ENCODE measurements at places on chromosomes 4 and X.

DNA sequence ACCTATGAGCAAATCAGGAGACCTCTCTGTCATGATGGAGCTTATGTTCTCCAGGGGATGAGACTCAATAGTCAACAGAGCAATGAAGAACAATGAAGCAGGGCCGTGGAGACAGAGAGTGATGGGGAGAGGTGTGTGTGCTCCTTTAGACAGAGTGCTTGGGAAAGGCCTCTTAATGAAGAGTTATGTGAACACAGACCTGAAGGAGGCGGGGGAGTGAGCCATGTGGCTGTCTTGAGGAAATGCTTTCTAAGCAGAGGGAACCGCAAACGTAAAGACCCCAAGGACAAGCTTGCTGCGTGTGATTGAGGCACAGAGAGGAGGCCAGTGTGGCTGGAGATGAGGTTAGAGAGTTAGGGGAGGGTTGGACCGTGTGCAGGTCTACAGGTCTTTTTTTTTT, 53.1 kb downstream of the CHRNA9 start:
- no peak for DNase-seq

DNA sequence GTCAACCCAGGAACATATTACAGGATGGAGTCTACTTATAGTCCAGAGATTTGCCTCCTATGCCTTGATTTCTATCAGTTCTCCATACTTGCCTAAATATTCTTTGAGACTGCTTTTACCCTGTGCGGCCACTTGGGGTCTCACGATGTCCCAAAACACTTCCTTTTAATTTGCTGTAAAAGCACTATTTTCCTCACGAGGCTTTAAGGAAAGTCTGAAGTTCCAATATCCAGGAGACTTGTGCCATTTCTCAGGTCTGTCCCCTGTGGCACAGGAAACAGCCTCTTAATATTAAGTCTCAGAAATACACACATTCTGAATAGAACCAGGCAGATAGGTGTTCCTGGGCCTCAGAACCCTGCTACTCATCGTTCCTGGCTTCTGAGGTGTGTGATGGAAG, 142.9 kb downstream of the TMEM164 start:
- no peak for DNase-seq

GRCh38 chr4:7752649-7753048, 187.0 kb downstream of the AFAP1 start:
- DNase-seq, result no peak

DNA sequence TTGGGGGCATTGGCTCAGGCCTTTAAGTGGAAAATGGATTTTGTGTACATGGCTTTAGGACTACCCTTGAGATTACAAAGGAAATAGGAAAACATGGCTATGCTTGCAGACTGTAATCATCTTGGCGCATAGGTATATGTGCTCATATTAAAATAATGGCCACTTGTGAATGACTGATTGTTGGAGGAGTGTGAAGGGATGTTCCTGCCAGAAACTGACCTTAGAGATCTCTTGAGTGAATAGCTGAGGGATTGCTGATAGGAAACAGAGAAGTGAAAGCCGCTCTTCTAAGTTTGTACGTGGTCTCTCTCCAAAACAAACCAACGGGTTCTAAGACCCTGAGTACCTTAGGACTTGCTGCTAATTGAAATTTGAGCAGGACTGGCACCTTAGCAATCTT, 186.0 kb downstream of the MGST2 start:
- DNase-seq, result no peak

DNA sequence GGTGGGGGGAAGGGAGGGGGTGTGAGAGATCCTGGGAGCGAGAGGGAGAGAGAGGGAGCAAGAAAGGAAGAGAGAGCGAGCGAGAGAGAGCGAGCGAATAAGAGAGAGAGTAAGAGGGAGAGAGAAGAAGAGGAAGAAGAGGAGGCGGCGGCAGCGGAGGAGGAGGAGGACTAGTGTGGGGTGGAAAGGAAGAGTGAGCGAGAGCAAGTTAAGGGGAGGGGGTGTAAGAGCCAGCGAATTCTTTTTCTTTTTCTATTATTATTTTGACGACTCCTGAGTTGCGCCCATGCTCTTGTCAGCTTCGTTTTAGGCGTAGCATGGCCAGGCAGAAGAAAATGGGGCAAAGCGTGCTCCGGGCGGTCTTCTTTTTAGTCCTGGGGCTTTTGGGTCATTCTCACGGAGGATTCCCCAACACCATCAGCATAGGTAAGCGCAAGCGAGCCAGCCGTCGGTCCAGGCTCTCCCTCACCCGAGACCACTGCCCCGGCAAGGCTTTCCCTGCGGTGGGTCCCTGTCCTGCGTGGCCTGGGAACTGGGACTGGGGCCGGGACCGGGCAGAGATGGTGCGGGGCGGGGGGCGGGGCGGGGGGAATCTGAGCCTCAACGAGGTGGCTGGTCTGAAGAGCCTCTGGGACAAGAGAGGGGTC, at the start of gene GRIA3:
Gene GRIA3, plus strand, starts transcription at position 60 of the 647 bp plus-strand sequence. Its CDS starts 258 bp downstream, at position 318.
- peak; percentile 20 for DNase-seq

All from GM06990 (cell line).